Stimulated activated CD4-positive, alpha-beta T cell treated with anti-CD3 and anti-CD28 coated beads, Interleukin-15, amount 100 ng/mL, for 48 hours (primary cell): ENCODE measurements at places on chromosomes 12 and 14.

DNA sequence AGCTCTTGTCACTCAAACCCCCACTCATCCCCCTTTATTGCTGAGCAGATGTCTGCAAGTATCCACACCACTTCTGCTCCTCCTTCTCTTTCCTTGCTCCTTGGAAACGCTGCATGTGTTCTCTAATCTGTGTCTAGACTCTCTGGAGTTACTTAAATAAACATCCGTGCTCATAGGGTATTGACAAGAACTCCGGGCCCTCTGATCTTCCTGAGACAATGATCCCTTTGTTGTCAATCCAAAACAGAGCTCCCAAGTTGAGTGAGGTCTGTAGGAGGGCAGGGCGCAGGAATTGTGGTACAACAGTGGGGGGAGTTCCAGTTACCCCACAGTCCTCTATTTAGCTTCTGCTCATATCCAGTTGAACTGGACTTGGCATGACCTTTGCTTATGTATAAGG lies 489.0 kb downstream of the SNAPC1 start:
- DNase-seq: no peak

GRCh38 chr12:88559199-88559598 lies 21.1 kb downstream of the KITLG start:
- DNase-seq: no peak

- DNase-seq: no peak
These were observed 16.1 kb upstream of the KIF21A start for GRCh38 chr12:39459027-39459434.

GRCh38 chr14:99819514-99819913 lies 26.3 kb downstream of the EML1 start:
- DNase-seq: no peak

DNA sequence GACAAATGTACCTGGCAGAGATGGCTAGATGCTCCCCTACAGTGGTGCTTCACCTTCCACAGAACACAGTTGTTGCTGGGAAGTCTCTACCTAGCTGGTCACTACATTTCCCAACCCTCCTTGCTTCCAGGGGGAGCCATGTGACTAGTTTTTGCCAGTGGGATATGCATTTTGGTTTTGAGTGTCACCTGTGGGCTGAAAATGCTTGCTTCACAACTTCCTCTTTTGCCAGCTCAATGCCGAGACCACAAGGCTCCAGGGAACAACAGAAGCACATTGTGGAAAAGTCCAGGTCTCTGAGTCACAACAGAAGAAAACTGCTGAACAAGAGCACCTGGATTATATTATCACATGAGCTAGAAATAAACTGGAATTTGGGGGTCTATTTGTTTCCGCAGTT lies 48.5 kb upstream of the ARHGAP5 start:
- DNase-seq: no peak
